ENCODE measurements at places on chromosomes 1 and 21.

- peak; percentile 79 for DNase-seq
These were observed 36.2 kb upstream of the LYST start for GRCh38 chr1:235902677-235903542.

GRCh38 chr21:44949779-44950198, 10.0 kb downstream of the SLX9 start:
- DNase-seq = no peak

DNA sequence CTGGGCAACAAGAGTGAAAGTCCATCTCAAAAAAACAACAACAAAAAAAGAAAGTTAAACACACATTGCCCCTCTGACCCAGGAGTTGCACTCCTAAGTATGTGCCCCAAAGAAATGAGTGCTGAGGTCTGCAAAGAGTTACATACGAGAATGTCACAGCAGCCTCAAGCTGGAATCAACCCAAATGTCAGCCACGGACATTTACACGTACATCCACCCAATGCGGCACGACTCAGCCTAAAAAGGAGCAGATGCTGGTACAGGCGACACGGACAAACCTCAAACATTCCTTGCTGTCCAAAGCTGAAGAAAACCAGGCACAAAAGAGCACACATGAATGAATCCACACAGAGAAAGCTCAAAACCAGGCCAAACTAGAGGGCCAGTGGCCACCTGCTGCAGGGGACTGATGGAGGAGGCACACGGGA, 46.8 kb upstream of the ECE1 start:
- DNase-seq = no peak

- no peak for DNase-seq
These were observed 51.4 kb downstream of the PDE9A start for GRCh38 chr21:42704861-42705260.

DNA sequence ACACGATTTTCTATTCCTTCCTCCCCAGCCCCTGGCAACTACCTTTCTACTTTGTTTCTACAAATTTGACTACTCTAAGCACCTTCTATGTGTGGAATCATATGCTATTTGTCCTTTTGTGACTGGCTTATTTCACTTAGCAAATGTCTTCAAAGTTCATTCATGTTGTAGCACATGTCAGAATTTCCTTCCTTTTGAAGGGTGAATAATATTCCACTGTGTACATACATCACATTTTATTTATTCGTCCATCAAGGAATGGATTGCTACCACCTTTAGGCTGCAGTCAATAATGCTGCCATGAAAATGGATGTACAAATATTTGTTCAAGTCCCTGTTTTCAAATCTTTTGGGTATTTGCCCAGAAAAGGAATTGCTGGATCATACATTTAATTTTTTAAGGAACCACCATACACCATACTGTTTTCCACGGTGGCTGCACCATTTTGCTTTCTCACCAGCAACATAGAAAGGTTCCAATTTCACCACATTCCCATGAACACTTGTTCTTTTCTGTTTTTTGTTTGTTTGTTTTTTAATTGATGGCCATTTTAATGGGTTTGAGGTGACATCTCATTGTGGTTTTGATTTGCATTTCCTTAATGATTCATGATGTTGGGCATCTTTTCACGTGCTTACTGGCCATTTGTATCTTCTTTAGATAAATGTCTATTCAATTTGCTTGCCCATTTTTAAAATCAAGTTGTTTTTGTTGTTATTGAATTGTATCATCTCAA, 3.3 kb upstream of the PDZK1 start:
- no peak for DNase-seq

DNA sequence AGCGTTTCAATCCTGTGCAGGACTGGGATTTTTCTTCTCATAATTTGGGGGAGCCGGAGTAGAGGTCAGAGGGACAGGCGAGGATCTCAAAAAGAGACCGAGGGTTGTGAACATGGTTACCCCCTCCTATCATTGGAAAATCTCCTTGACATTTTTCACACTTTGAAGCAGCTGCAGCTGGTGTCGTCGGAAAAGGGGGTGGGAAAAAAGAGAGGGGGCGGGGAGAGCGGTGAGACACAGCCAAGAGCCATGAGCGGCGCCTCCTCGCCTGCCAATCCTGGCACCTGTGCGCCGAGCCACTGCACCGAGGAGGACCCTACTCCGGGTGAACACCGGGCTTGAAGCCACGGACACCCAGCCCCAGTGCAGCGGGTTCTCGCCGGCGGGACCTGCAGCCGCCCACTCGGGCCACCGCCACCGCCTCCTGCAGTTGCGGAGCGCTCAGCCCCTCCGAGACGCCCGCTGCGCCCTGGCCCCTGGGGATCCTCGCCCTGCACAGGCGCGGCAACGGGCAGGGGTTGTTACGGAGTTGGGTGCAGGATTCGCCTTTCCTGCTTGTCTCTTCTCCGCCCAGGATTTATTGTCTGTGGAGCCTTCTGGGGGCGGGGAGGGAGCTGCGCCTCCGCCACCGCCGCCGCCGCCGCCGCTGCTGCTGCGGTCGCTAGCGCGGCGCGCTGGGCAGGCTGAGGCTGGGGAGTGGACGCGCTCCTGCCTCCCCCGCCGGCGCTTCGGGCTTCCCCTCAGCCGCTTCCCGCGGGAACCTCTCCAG, at the start of gene LRRC7:
Gene LRRC7 (plus strand): TSS at position 271 of the 769 bp plus-strand sequence. CDS start 718 bp downstream, outside the sequence.
- DNase-seq = no peak

- DNase-seq = no peak
These were observed 12.9 kb downstream of the PLEKHM2 start for GRCh38 chr1:15696956-15697521.

DNA sequence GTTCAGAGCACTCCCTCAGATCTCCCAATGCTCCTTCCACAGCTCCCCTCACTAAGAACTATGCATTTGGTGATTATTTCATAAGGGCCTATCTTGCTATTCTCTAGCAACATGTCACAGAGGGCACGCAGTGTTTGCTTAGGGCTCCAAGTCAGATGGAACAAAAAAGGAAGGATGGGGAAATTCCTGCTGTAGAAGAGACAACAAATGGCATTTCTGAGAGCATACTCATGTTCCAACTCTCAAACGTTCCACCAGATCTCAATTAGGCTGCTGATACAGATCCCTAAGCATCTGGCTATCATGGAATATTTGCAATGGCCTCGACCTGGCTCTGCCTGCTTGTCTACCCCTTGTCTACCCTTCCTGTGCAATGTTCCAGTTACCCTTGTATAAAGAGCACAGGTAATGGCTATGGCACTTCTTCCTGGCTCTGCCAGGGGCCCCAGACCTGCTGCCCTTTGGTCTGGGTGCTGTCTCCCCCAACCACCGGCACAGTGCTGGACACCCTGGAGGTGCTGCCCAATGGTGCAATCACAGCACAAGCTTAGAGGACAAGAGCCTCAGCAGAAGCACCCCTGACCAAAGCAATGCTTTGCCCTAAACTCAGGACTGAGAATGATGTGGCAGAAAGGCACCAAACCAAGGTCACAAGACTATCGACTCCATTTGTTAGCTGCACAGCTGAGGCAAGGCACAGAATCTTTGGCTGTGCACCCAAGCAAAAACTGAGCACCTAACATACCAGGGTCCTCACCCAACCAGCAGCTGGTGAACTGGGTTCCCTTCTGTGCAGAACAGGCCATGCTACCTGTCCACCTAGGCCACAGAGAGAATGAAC, 3.6 kb downstream of the PARP1 start:
- peak; percentile 20 for DNase-seq
